ENCODE measurements at places on chromosomes 2 and 18.

DNA sequence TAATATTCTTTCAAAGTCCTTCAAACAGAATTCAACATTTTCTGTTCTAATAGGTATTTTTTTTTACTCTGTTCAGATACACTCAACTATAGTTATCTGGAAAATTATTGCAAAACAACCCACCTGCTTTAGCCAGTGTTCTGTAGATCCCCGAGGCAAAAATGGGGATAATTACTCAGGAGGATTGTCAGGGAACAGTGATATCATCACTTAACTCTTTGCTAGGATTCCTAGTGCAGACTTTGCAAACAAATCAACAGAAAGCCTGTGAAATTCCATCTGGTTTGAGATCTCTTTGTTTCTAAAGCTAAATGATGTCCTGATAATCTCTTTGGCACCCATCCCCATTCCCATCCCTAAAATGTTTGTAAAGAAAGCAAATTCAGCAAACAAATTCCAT, 413.6 kb upstream of the MEIS1 start:
- DNase-seq: no peak

DNA sequence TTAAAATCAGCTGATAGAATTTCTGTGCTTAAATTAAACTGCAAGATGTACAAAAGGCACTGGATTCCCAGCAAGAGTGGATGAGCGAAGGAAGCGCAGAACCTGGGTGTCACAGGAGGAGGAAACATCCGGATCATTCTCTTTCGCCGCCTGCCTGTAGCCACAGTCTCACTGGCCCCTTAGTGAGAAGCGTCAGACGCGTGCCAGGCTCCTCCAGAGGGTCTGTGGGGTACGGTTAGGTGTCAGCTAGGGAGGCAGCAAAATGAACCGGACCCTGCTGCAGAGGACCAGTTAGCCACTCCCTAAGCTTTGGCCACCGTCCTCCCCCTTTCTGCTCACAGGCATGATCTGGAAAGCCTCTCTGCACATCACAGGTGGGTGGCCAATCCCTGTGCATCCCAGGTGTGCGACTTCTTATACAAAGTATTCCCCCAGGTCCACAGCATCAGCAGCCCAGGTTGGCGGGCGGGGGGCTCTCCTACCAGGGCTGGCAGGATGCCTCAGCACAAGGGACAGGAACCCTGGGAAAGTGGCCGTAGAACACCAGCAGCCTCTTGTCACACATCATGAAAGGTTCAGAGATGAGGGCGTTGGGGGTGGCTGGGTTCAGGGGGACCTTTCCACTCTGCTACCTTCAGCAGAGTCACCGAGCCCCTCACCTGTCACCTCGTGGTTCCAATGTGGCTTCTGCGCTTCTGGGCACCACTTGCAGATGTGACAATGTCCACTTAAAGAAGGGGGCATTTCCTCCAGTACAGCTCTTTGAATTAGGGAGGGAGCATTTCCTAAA, 61.1 kb upstream of the SLC66A3 start:
- no peak for DNase-seq

DNA sequence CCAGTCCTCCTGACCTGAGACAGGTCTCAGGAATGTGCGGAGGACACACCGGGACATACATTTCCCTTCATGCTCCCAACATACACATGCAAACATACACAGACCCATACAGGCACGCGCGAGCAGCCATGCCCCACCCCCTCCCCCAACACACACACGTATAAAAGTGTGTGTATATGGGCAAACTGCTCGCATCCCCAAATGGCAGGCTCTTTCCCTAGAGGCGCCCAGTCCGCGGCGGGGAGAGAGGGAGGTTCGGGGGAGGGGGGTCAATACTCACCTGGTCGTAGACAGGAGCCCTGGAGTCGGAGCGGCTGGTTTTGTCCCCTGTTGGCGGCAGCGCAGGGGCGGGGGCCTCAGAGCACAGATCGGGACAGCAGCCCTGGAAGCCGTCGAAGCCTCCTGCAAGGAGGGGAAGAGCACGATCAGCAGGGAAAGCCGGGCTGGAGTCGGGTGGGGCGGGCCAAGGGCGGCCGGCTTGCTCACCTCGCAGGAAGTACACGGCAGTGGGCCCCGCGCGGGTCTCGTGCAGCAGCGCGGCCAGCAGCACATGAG, 682 bp downstream of the DUSP2 start:
- DNase-seq: no peak

GRCh38 chr18:44955825-44956224, 275.1 kb downstream of the SETBP1 start:
- no peak for DNase-seq

- DNase-seq: no peak
Measured at GRCh38 chr2:128380061-128380889, 61.6 kb upstream of the HS6ST1 start.

DNA sequence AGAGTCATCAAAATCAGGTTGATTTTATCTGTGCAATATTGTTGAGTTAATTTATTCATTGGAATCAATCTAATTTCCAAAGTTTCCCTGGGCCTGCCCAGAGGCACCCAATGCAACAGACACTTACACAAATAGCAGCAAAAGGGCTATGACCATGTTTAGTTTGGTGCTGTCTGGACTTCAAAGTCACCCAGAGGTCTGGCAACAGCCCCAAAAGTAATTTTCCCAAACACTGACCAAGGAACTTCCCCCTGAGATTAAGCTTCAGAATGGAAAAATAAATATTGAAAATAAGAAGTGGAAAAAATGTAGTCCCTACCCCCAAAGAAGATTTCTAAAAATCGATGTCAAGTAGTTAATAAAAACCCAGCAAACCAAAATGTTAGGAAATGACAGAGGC, 70.9 kb upstream of the RNF152 start:
- no peak for DNase-seq

GRCh38 chr2:175187378-175187777, 5.9 kb upstream of the ATP5MC3 start:
- no peak for DNase-seq

DNA sequence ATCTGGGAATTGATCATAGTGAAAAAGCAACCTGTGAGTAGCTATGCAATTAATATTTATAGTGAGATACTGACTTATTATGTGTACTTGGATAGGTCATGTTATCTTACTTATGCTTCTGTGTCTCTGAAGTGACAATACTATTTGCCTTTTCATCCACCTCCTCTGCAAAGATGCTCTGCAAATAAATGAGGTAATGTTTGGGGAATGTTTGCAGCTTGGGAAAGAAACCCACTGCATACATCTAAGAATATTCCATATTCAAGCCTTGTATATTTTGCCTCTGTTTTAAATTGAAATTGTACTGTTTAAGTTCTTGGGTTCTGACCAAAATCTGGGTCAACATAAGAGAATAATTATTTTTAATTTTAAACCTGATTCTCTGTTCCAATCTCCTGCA, 217.4 kb upstream of the DTNA start:
- no peak for DNase-seq

DNA sequence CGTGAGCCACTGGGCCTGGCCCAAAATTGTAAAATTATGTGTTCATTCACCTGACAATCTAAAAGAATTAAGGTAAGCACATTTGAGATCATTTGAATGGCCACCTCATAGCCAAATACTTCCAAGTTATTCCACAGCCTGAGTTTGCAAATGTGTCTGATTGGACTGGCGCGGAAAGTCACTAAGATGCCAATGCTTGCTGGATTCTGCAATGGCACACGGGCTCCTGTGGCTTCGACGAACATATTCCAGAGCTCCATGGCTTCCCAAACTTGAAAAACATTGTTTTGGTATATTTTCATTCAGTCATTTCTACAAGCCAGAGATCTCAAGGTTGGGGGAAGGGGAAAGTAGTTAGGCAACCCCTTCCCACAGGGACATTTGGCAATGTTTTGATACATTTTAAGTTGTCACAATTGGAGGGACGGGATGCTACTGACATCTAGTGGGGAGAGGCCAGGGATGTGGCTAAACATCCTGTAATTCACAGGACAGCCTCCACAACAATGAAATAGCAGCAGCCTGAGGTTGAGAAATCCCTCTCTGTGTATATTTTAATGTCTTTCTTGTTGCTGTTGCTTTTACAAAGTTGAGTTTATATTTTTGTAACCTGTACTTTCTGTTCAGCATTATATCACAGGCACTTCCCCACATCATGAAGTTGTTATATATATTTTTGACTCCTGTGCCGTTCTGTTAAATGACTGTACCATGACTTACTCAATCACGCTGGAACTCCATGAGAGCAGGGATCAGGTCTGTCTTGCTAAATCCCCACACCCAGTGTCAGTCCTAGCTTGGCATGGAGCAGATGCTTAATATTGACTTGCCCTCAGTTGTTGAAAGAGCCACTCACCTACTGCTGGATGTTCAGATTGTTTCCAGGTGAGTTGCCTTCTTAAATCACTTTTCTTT, 56.9 kb downstream of the COL4A4 start:
- DNase-seq: peak; percentile 83

- DNase-seq: peak; percentile 93
Measured at GRCh38 chr2:104849618-104850141, 4.2 kb upstream of the POU3F3 start.

DNA sequence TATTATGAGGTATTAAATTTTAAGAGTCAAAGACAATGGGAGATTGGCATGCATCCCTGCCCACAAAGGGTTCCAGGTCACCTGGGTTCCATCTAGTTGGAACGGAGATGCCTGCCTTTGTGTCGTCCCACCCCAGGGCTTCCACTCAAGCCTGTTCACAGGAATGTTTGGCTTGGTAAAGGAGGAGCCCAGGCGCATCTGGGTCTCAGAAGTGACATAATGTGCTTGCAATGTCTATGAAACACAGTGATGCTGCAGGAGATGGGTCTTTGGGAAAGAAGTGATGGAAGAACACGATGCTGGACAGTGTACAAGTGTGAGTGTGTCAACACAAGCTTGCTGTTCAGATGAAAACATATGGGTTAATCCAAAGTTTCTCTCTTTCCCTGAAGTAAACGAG, 49.6 kb upstream of the ZNF396 start:
- DNase-seq: no peak

GRCh38 chr2:136796339-136796738, 31.0 kb downstream of the THSD7B start:
- DNase-seq: no peak

GRCh38 chr2:179017773-179018357, 32.1 kb downstream of the CCDC141 start:
- DNase-seq: no peak

DNA sequence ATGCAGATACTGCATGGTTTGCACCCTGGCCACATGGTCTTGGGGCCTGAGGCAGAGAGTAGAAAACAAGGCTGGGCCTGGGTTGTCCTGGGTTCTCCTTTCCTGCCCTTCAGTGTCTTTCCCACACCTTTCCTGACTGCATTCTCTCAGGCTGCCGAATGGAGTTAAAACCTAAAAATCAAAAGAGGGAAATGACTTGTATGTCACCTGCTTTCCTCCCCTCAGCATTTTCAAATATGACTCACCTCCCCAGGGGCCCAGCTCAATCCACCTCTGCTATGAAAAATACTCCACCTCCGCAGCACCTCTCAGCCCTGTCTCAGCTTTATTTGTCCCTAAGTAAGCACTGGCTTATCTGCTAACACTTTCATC, 457.8 kb upstream of the MEX3C start:
- no peak for DNase-seq

DNA sequence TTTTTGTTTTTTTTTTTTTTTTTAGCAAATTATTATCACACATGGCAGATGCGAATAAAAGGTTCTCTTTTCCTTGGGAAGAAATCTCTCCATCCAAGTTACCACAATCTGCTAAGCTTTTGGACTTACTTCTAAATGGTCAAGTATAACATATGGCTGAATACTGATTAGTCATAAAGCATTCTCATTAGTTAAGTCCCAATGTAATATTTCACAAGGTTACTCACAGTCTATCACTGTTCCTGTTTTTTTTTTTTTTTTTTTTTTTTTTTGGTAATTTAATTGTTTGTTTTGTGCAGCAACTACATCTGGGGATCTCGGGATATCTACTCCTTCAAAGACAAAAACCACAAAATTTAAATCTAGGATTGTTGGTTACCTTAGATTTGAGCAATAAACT, 771.7 kb downstream of the CPS1 start:
- DNase-seq: no peak

- DNase-seq: no peak
Measured at GRCh38 chr2:139478165-139478914, 698.1 kb upstream of the NXPH2 start.

- no peak for DNase-seq
Measured at GRCh38 chr2:149331023-149331400, 625 bp downstream of the LYPD6 start.

GRCh38 chr18:46759890-46760289, 3.0 kb upstream of the ST8SIA5 start:
- no peak for DNase-seq

- peak; percentile 12 for DNase-seq
Measured at GRCh38 chr2:241900251-241901017, 30.9 kb downstream of the RTP5 start.

- no peak for DNase-seq
Measured at GRCh38 chr2:201765799-201766198, 14.9 kb downstream of the ALS2 start.

- no peak for DNase-seq
Measured at GRCh38 chr2:9020267-9020666, 16.8 kb upstream of the MBOAT2 start.

GRCh38 chr2:164538240-164538866, 82.9 kb downstream of the GRB14 start:
- peak; percentile 57 for DNase-seq

- DNase-seq: peak; percentile 60
Measured at GRCh38 chr2:197560146-197560665, 44.3 kb downstream of the MOB4 start.

DNA sequence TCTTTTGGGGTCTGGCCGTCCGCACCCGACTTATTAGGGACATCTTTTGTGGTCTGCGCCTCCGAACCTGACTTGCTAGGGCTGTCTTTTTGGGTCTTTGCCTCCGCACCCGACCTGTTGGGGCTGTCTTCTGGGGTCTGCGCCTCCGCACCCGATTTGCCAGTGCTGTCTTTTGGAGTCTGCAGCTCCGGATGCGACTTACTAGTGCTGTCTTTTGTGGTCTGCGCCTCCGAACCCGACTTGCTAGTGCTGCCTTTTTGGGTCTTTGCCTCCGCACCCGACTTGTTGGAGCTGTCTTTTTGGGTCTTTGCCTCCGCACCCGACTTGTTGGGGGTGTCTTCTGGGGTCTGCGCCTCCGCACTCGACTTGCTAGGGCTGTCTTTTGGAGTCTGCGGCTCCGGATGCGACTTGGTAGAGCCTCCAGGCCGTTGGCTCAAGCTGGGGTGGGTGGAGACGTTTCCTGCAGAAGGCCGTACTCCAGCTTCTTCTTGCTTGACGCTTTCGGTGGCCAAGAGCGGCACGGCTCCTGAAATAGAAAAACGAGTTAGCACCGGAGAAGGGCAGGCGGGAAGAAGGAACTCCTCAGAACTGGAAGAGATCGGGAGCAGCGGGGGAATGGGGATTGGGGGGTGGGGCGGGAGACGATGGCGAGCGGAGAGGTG, 498 bp downstream of the TGOLN2 start:
- peak; percentile 53 for DNase-seq

DNA sequence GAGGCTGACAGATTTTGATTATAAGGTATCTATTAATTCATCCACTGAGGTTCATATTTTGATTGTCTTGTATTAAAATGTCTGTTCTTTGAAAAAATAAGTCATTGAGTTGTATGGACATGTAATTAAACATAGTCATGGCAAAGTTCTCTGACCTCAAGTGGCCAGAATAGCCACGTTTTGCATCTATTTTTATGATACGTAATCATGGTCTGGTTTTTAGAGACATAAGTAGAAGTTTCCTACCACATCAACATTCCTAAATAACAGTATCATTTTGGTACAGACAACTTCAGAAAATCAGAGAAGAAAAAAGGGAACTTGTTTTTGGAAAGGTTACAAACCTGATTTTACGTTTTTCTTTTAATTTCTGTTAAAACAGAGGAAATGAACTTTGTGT, 47.6 kb downstream of the COL5A2 start:
- DNase-seq: no peak

- DNase-seq: no peak
Measured at GRCh38 chr2:130766037-130766436, 10.7 kb downstream of the AMER3 start.

All from Ammon's horn (tissue), 1 donor.